ENCODE measurements at places on chromosomes 4 and X. TPM values are rescaled to one million over a fixed set of nuclear protein-coding genes. Genes with fewer than 3 reads are reported as not detected.
A peak's percentile ranks its signal among the peaks of the same experiment; 100 is the strongest.

GRCh38 chr4:147518086-147518485 is 37.2 kb downstream of the EDNRA start:
- no peak for DNase-seq

DNA sequence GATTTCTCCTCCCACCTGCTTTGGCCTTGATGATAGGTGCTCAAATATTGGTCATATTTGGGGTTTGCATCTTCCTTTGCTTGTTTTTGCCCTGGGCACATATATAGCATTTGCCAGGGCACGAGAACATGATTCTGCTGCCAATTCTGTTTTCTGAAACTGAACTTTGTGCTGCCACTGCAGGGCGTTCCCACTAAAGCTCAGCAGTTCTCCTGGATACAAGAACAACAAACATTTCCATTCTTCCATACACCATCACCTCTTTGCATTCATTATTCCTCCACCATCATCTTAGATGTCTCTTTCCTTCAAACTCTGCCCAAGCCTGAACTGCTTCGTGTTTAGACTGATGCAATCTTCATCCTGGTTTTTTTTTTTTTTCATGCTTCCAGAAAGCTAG is 36.3 kb upstream of the GATB start:
- DNase-seq, result no peak

GRCh38 chr4:86586160-86586572 is 7.9 kb upstream of the PTPN13 start:
- no peak for DNase-seq

GRCh38 chrX:3514996-3515395 is 168.5 kb upstream of the MXRA5 start:
- DNase-seq, result no peak

DNA sequence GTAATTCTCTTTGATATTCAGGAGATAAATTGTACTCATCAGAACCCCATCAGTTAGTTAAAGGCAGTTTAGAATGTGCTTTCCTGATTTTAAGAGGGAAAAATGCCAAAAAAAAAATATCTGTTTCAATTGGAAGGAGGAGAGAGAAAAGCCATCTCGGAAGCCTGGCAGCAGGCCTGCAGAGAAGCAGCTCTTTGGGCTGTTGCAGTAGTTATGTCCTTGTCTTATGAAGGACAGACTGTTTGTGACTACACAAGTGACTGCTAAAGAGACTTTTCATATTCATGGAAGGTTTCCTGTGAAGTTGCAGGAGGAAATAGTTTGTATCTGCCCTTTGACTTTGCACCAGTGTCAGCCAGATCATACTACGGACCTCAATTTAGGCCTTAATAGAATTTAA is 88.8 kb downstream of the DCLK2 start:
- DNase-seq, result no peak

DNA sequence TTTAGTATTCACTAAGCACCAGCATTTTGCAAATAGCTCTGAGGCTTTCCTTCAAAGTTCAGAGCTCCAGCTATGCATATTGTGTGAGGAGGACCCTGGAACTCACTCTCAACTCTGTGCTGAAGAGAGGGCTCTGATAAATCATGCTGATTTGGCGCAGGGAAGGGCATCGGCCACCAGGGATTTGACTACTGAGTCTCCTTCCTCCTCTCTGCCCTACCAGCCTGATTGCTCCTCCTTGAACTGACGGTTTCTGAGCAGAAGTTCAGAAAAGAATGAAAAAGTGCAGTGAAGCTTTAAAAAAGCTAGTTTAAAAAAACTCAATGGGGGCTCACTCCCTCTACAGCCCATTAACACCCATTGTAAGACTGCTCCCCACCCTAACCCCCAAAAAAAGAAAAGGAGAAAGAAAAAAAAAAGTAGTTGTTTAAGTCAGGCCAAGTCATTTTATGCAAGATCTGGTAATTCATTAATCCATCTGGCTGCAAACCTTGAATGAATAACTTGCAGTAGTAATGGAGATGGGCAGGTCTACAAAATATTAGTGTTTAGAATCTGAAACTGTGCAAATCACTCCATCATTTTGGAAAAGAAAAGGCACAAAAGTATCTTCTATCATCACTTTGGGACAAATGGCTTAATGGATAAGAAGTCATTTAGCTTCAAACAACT is 13.3 kb downstream of the PPARGC1A start:
- no peak for DNase-seq

DNA sequence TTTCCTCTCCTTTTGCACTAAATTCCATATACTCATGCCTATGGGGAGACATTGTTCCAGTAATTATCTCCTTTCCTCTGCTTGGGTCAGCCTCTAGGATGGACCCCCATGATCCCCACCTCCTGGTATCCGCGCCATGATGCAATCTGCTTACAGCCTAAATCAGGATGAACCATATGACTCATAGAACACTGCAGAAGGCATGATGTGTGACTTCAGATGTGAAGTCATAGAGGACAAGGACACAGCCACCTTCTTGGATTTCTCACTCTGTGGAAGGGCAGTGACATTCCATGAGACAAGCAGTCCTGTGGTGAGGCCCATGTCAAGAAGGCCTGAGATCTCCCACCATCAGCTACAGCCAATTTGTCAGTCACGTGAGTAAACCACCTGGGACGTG is 9.0 kb upstream of the TMEM144 start:
- DNase-seq, result no peak

DNA sequence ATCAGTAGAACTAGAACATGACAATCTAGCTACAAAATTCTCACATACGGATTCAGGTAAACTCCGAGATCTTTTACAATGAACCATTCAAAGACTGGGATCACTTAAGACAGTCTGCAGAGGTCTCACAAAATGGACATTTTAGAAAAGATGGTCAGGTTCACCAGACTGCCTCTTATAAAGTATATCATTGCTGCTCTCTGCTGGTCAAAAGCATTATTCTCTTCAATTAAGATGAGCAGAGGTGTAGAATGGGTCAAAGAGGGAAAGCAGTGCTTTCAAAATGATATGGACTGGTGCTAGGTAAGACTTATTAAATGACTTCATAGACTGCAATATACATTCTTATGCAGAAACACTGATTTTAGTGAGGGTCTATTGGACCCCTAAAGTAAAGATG is 434.7 kb downstream of the PACRGL start:
- no peak for DNase-seq

GRCh38 chr4:1615786-1616556 is 68.1 kb downstream of the FAM53A start:
- DNase-seq, result no peak

- DNase-seq, result no peak
Measured at GRCh38 chrX:19443869-19444526, 71.3 kb downstream of the MAP3K15 start.

GRCh38 chr4:2535376-2536192 is 863 bp upstream of the FAM193A start:
- DNase-seq, result peak; percentile 78

DNA sequence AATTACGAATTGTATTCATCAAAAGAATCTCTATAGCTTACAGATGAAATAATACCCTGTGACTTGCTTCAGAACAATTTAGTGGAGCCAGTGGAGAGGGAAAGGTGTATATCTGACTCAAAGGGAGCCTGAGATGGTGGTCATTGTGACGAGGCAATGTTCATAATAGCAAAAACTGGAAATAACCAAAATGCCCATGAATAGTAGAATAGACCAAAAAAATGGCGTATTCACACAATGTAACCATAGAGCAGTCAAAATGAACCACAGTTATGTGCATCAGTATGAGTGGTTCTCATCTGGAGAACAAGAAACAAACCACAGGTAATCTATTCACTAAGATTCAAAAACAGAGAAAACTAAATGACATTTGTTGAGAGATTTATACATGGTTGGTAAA is 125.3 kb upstream of the CLNK start:
- no peak for DNase-seq

- DNase-seq, result no peak
Measured at GRCh38 chr4:69689599-69689998, 36.6 kb upstream of the UGT2A1 start.

DNA sequence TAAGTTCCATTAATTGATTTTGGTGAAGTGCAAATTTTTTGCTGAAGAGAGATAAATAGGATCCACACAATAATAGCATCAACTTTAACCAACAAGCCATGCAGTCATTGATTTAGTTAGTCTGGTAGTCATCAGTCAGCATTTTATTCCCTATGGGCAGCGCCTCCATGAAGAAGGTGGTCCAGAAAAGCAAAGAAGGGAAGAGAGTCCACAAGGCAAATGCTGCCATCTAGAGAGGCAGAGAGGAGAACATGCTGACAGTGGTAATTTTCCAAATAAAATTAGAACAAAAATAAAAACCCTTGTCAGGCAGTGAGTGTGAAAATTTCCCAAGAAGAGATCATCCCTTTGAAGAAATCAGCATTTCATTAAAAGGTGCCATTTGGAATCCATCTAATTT is 366.7 kb upstream of the FAM241A start:
- no peak for DNase-seq

GRCh38 chrX:13570261-13570605 is 832 bp downstream of the EGFL6 start:
- no peak for DNase-seq

DNA sequence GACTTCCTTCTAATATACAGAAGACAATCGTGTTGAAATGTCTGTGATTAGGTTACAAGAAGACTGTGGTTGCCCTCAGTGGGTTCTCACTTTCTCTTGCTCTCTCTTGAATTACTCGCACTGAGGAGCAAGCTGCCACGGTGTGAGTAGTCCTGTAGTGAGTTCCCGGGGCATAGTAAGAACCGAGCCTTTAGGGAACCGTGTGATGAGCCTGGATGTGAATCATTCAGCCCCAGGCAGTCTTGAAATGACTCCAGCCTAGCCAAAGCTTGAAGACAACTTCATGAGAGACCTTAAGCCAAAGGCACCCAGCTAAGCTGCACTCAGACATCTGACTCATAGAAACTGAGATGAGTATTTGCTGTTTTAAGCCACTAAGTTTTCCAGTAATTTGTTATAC is 292.7 kb downstream of the SPOCK3 start:
- DNase-seq, result no peak

GRCh38 chr4:174262624-174263444 is 20.6 kb downstream of the FBXO8 start:
- DNase-seq, result no peak

GRCh38 chrX:7372825-7373525 is 225.0 kb upstream of the PUDP start:
- no peak for DNase-seq

GRCh38 chr4:186563761-186564160 is 8.4 kb upstream of the MTNR1A start:
- DNase-seq, result peak; percentile 8

- DNase-seq, result no peak
Measured at GRCh38 chr4:8270418-8270771, 841 bp downstream of the HTRA3 start.

DNA sequence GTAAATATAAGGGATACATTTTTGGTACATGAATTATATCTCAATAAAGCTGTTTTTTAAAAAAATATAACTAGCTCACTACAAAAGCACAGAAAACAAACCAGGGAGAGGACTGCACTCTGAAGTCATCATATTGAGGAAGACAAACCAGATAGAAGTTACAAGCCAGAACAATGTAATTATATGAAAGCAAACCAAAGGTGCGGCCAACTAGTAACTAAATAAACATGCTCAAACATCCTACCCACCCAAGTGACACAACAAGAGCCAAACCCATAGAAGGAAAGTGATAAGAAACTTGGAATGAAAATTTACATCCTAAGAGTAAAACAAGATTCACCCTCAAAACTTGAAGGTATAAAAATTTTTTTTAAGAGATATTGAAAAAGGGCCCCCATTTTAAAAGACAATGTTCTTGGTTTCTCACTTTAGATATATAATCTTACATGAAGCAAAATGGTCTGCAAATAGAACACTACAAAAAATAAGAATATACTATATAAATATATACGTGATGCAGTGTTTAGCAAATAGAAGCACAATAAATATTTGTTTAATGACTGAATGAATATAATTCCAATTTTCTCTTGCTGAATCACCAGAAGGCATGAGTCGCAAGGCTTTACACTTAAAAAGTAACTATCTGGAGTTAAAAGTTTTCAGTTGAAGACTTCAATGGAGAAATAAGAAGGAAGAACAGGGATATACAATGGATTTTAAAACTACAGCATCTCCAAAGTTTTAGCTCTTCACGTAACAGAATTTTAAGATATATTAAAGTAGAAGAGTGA is 4.0 kb upstream of the SH3D19 start:
- DNase-seq, result no peak

DNA sequence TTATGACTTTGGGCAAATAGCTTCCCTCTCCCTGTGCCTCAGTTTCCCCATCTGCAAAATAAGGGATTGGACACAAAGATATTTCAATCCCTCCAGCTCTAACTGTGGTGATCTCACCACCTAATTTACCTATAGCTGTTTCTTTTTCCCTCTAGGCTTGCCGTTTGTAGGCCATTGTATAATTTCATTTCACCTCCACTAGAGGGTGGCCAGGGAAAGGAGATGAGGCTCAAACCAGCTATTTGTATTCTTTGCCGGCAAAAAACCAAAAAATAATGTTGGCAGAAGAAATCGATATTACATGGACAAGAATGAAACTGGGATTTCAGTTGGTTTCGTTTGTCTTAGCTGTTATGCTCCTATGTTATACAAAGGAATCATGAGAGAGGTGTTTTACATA is 36.1 kb upstream of the DOCK11 start:
- no peak for DNase-seq

DNA sequence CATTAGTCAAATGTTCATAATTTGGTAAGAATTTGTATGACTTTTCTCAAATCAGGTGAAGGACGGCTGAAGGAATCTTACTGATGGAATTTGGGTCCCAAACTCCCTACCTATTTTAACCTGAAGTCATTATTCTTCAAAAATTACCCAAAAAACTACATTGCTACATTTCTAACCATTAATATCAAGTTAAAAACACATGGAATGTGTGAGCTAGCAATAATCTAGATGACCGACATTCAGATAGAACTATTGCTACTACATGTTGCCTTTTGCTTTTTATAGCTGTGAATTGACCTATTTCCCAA is 25.3 kb upstream of the WWC2 start:
- DNase-seq, result no peak

F8A2 gene
- not detected for total RNA-seq

FRMD7 gene
- total RNA-seq, result not detected

SLC10A4 gene
- total RNA-seq, result 2.8 TPM

HMGN5 gene
- 6.4 TPM for total RNA-seq

CYTL1 gene
- total RNA-seq, result 0.52 TPM

GRID2 gene
- total RNA-seq, result 1.7 TPM

SLC7A11 gene
- 6.3 TPM for total RNA-seq

GPC4 gene
- 69.0 TPM for total RNA-seq

Data from type B pancreatic cell (in vitro differentiated cells).